Dermis blood vessel endothelial cell (primary cell): ENCODE measurements at places on chromosomes 12 and 14. TPM values are rescaled to one million over a fixed set of nuclear protein-coding genes. Genes with fewer than 3 reads are reported as not detected.

The HOXC10 gene
- total RNA-seq, result 0.28 and 0.85 TPM in 2 replicates

GRCh38 chr14:72904840-72905561 is 11.1 kb upstream of the DPF3 start:
- DNase-seq, result peak; percentile 81

- DNase-seq, result peak; percentile 15
These were observed 23.6 kb upstream of the ATF1 start for GRCh38 chr12:50740307-50740706.

DNA sequence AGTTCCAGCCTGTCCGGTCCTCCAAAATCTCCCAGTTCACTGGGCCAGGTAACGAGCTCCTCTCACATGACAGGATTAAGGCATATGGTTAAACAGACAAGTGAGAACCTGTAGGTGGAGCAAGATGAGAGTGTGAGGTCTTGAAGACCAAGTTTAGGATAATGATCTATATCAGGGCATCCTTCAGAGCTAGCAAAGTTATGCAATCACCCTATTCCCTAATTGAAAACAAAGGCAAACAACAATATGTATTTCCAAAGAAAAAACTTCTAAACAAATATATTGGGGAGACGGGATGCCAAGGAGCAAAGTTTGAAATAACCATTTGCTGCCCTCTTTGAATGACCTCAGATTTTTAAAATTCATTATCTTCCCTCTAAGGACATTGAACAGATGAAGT is 571.2 kb downstream of the BCL11B start:
- no peak for DNase-seq

GRCh38 chr12:8572507-8572906 is 31.8 kb upstream of the CLEC4E start:
- no peak for DNase-seq

- no peak for DNase-seq
These were observed 149.2 kb downstream of the DUSP6 start for GRCh38 chr12:89203144-89203543.

DNA sequence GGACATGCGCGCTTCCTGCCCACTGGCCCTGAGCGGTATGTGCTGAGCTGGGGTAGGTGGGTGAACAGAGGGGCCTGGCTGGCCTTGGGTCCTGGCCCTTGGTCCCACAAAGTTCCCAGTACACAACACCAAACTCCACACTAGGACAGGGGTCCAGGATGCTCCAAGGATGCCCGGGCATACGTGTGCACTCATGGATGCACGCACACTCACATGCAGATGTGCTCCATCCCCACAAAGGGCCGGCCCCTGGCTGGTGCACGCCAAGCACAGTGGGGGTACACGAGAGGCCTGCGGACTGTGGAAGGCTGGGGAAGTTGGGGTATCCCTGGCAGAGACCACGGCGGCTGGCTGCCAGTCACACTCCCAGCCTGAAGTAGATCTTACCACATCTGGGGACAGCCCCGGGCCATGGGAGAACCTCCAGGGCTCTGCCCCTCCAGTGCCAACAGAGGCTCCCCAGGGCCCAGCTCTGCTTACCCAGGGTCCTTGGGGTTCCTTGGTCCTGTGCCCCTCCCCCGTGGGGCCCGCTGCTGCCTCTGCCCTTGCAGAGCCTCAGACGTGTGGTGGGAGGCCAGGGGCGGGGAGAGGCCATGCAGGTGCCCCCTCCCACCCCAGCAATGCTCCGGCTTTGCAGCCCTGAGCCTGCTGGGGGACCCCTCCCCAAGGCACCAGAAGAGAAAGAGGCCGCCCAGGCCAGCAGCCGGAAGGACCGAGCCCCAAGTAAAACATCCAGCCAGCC is 24.0 kb upstream of the NUDT14 start:
- DNase-seq, result no peak

The MORN3 gene
- 0.28 TPM in 1 of 2 replicates, not detected in the other for total RNA-seq
